ENCODE measurements at places on chromosomes 4 and X.

- no peak for DNase-seq
Observed at GRCh38 chrX:94645726-94646125, 971.7 kb downstream of the FAM133A start.

GRCh38 chr4:139374251-139374650 lies 72.0 kb upstream of the NDUFC1 start:
- DNase-seq: no peak

DNA sequence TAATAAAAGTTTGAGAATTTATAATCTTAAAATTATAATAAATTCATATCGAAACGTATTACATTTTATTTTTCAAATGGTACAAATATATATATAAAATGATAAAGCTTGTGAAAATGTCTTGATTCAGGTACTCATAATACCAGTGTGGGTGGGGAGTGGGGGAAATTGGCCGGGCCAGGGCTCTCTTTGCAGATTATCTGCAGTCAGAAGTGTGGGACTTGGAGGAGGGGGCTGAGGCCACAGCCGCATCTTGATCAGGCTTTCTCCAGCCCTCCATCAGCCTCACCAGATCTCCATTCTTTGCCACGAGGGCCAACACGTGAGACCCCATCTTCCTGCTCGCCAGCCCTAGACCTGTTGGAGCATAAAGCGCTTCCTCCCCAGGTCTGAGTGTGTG lies 86.7 kb downstream of the STIM2 start:
- DNase-seq: no peak

- DNase-seq: no peak
Observed at GRCh38 chr4:12360391-12360790, 931.7 kb upstream of the HS3ST1 start.

DNA sequence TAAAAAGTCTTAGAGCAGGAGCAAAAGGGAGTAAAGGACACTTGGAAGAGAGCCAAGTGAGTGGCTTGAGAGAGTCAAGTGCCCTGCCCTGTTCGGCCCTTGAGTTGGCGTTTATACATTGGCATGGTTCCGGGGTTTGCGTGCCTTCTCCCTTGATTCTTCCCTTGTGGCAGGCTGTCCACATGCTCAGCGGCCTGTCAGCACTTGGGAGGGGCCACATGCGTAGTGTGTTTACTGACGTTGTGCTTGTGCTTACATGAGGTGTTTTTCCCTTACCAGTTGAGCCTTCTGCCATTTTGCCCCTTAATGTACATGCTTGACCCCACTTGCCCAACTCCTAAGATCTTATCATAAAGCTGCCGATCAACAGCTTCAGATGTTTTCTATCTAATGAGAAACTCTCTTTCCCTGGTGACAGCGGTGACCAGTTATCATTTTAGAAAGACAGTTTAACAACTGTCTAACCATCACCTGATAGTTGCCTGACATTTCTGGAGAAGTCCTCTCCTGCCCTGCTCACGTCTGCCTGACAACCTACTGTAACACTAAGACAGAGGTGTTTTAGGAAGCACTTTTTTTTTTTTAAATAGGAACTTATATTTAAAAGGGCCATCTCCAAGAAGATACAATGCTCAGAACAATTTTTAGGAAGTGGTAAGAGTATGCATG lies 49.5 kb upstream of the GC start:
- DNase-seq: no peak

DNA sequence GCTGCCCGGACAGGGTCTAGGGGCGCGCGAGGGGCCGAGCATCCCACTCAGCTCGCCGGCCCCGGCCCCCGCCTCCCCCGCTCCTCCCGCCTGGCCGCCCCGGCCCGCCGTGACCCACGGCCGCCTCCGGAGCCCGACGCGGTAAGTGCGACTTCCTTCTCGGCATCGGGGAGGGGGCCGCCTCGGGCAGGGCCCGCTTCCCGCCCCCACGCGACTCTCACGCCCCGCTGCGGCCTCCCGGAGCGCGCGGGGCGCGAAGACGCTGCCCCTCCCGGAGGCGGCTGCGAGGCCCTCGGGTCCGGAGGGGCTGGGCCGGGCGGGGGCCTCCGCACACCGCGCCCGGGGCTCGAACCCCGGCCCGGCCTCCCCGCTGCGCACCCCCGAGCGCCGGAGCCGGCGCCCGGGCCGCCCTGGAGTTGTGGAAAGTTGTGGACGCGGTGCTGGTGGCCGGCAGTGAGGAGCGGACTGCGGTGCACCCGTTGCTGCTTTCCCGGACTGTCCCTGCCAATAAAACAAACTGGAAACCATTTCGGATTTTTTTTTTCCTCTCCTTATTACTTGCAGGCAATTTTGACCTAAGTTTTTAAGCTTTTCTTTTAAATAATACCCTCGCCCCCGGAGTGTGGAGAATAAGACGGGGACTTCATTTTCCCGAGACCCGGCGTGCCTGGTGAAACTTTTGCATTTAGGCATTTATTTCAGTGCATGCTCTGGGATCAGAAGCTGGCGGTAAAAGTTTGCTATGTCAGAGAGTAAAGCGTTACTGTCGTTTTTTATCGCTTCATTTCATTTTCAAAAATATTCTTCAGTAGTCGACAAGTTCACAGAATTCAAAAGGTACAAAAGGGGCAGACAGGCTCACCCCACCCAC lies 13.0 kb upstream of the TMEM156 start:
- DNase-seq: no peak
